ENCODE measurements at places on chromosomes 4 and X.
A peak's percentile ranks its signal among the peaks of the same experiment; 100 is the strongest.

DNA sequence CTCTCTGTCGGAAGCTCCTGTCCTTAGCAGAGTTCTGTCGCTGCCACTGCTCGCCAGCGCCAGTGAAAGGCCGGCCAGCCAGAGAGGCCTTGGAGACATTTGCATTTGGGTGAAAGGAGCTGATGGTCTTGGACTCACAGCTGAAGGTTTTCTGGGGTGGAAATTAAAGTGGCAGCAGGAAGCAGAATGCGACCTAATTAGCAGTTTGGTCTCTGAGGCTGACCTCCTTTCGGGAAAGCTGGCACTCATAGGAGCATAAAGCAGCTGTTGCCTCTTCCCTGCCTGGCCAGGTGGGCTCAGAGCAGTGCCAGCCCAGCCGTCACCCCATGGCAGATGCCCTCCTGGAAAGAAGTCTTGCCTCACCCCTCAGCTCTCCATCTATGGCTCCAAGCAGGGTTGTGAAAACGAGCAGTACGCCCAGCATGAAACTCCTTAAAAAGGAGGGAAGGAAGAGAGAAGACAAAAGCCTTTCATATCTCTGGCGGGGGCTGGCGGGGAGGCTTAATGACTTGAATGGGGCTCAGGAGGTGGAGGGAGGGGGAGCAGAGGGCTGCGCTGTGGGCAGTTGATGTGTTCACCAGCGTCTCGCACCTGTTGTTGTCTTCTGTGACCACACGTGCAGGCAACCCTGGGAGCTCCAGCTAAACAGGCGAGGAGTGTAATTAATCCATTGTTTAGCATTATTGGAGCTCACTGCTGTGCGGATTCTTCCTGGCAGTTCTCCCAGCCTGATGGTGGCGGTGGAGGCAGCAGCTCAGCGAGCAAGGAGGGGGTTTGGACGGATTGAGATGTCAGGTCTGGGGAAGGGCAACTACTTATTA is 264.0 kb downstream of the MID1IP1 start:
- DNase-seq, result no peak

GRCh38 chr4:139481465-139481864 is 27.5 kb downstream of the RAB33B start:
- DNase-seq, result no peak

- DNase-seq, result peak; percentile 5
Observed at GRCh38 chr4:154082760-154083535, 294.1 kb upstream of the SFRP2 start.

GRCh38 chr4:102344520-102344953 is 745 bp downstream of the SLC39A8 start:
- no peak for DNase-seq

DNA sequence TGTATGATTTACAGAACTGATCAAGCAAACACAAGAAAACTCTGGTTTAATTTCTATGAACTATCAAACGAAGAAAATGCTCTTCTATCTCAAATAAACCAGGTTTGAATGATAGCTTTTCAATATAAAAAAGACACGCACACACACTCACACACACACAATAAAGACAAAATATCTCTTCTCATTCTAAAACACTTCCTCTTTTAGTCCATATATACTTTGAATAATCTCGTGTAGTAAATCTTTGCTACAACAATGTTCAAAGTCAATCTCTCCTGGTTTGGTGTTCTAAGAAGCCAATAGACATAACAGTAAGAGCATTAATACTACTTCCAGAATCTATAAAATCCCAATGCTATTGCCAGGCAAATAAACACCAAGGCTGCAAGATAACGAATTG is 13.3 kb downstream of the CXCL2 start:
- no peak for DNase-seq

GRCh38 chr4:150493851-150494250 is 88.1 kb upstream of the MAB21L2 start:
- DNase-seq, result peak; percentile 46

DNA sequence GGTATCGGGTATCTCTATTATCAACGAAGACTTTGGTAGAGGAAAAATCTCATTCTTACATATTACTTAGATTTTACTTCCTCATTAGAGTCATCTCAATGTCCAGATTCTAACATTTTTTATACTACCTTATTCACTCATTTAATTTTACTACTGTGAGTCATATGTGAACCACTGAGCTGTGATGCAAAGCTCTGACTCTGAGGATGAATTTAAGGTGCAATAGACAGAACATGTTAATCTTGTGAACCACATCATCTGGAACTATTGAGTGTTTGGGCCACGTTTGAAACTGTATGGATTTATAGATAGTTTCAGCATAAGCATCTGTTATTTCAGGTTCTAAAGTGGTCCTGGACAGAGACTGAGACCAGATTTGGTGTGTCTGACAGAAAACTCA is 78.4 kb downstream of the PWWP3B start:
- peak; percentile 78 for DNase-seq

DNA sequence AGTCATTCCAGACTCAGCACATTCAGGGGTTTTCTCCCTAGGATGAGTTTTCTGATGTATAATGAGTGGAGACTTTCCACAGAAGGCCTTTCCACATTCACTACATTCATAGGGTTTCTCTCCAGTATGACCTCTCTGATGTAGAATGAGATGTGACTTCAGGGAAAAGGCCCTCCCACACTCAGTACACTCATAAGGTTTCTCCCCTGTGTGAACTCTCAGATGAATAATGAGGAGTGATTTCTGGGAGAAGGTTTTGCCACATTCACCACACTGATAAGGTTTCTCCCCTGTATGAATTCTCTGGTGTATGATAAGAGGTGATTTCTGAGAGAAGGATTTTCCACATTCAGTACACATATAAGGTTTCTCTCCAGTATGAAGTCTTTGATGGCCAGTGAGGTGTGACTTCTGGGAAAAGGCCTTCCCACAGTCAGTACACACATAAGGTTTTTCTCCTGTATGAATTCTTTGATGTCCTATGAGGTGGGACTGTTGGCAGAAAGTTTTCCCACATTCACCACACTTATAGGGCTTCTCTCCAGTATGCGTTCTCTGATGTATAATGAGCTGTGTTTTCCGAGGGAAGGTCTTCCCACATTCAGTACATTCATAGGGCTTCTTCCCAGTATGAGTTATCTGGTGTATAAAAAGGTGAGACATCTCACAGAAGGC is 12.7 kb downstream of the ZNF630 start:
- no peak for DNase-seq

DNA sequence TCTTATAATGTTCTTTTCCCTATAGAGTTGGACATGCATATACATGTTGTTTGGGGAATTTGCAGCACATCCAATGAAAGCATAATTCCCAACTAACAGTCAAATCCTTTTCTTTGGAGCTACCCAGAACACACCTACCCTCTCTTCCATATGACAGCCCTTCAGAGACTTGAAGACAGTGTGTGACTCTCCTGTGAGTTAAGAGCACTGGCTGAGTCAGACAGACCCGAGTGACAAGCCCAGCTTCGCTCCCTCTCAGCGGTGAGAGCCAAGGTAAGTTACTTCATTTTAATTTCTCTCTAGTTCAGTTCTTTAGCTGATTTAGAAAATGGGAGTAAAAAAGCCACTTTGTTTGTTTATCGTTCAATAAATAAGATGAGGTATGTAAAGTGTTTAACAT is 86.3 kb downstream of the RTL9 start:
- DNase-seq, result peak; percentile 72

- no peak for DNase-seq
Observed at GRCh38 chrX:17792826-17793225, 55.5 kb downstream of the SCML1 start.

DNA sequence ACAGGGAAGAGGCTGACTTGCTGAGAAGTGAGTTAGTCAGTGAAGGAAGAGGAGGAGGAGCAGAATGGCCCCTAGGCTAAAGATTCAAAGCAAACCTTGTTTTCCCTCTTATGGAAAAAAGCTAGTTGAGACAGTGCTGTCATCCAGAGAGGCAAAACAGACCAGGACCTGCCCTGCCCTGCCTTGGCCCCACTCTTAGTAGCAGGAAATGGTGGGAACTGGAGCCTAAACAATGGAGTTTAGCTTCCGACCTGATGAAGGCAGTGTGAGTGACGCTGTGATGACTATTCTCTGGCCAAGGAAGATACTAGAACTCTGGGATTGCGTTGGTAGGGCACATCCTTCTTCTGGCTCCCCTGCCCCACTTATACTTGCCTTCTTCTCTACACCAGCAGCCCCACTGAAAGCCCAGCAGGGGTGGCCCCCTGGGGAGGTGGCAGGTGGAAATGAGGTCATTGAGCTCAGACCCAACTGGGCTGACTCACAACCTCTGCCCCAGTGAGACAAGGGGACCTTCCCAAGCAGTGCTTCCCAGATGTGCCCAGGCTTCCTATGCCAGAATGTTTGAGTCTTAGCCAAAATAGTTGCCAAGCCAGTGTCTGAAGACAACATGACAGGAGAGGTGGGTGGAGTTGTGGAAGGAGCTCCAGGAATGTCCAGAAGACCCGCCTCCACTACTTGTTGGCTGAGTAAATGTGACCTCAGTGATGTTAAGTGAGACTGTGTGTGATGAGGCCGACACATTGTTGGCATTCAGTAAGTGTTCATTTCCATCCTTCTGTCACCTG is 38.8 kb downstream of the MSN start:
- peak; percentile 88 for DNase-seq

All from bronchial epithelial cell (primary cell).